Suppressor macrophage treated with lipopolysaccharide for 1 hour (primary cell): ENCODE measurements at places on chromosomes 5 and 9.

GRCh38 chr5:134517553-134517952 lies 7.9 kb upstream of the JADE2 start:
- no peak for DNase-seq

DNA sequence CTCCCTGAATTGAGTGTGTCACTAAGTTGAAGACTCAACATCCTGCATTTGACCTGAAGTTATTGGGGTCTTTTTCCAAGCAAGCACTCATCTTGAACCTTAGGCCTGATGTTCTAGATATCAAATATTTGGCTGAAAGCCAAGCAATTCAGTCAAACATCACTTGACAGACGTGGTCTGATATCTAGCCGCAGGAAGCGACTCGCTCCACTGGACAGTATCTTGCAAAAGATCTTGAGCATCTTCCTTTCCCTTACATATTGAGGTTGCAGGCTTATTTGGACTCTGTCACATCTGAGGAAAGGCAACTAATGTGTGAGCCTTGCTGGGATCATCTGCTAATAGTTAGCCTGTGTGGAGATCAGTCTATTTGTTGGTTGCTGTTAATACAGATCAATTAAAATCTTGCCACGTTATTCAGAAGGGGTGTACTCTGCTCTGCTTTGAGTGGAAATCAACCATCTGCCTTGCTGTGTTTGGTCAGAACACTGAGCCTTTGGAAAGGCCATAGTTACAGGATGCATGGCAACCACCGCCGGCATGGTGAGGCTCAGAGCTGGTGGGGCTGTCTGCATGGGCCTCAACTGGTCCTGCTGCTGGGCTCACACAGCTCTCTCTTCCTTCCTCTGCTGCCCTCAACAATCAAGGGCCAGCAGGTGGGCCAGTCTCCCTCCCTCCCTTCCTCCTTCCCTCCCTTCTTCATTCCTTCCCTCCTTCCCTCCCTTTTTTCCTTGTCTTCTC lies 166.9 kb upstream of the KLF9 start:
- DNase-seq = no peak

DNA sequence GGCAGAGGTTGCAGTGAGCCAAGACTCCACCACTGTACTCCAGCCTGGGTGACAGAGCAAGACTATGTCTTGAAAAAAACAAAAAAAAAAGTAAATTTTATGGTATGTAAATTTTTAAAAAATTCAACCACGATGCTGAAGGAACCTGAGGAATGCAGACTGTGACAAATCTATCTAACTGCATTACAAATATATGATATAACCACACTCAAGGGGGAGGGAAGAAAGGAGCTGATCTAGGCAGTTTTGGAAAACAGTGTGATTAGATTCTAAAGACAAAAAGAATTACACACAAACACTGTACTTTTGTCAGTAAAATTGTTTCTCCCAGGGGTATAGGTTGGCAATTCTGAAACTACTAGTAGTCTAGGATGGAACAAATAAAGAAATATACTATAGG lies 17.0 kb downstream of the LARS1 start:
- no peak for DNase-seq

GRCh38 chr5:173015192-173015591 lies 31.6 kb downstream of the ATP6V0E1 start:
- DNase-seq = no peak

DNA sequence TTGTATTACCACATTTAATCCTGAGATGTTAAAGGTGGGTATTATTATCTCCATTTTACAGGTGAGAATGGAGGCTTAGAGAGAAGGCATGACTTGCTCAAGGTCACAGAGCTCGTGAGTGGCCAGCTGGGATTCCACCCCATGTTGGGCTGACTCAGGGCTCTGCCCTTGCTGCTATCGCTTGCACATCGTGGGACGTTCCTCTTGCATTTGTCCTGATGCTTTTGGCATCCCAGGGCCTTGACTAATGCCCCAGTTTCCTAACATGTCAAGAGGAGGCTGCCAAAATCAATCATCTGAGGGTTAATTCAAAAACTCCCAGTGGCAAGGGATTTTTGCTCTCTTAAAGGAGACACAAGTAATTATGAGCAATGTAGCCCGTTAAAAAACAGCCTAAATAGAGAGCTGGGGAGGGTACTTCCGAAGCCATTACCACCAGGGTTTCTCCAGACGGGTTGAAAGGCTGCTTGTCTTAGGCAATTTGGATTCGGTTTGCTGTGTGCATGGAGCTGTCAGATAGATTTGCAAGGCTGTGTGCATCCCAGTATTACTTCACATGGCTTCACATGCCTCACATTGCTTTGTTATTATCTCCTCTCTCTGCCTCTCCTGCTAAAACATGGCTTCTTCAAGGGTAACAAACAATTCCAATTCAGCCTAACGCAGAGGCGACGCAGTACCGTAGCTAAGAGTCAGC lies 347.4 kb downstream of the DRD1 start:
- DNase-seq = no peak

- peak; percentile 15 for DNase-seq
Observed at GRCh38 chr5:151448038-151448985, 909 bp downstream of the SLC36A1 start.

DNA sequence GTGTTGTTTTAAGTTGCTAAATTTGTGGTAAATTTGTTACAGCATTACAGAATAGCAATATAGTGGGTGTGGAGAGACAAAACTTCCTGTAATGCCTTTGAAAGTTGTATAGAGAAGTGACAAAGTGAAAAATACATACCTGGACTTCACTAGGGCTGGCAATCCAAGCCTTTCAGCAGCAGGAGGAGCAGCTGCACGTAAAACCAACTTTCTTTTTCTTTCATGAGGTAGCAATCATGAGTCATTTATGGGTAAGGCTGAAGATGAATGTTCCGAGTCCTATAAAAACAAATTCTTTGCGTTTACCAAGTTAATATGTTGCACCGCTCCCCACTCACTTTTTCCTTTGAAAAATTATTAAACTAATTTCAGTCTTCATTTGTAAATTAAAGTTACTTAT lies 1138.2 kb downstream of the TAF11L14 start:
- DNase-seq = no peak

DNA sequence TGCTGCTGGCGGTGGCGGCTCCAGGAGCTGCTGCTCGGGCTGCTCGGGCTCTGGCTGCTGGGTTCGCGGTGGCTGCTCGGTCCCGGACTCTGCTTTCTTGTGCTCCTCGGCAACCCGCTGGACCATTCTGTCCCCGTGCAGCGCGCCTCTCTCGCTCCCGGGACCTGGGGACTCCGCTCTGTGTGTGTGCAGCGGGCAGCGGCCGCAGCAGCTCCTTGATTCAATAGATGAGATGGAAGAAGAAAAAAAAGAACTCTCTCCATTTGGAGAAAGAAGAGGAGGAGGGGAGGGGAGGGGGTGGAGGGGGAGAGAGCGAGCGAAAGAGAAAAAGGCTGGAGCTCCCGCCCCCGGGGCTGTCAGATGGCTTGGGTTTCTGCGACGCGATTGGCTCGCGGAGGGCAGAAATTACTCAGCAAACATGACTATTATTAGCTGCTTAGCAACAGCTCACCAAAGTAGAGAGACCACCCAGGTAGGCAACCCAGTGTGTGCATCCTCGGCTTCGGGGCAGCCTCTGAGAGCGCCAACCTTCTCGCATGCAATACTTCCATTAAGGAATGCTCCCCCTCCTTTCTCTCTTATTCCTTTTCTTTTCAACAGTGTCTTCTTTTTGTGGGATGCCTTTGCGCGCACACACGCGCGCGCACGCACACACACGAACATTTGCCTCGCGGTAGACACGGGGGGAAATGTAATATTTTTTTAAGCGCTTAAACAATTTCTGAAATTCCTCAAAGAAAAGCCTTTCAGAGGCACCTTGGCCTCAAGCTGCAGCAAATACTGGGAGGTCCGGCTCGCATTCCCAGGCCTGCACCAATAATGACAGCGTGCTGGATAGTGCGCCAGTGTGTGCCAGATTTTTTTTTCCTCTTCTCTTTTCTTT lies 7.6 kb downstream of the PTCH1 start:
- DNase-seq = peak; percentile 57

DNA sequence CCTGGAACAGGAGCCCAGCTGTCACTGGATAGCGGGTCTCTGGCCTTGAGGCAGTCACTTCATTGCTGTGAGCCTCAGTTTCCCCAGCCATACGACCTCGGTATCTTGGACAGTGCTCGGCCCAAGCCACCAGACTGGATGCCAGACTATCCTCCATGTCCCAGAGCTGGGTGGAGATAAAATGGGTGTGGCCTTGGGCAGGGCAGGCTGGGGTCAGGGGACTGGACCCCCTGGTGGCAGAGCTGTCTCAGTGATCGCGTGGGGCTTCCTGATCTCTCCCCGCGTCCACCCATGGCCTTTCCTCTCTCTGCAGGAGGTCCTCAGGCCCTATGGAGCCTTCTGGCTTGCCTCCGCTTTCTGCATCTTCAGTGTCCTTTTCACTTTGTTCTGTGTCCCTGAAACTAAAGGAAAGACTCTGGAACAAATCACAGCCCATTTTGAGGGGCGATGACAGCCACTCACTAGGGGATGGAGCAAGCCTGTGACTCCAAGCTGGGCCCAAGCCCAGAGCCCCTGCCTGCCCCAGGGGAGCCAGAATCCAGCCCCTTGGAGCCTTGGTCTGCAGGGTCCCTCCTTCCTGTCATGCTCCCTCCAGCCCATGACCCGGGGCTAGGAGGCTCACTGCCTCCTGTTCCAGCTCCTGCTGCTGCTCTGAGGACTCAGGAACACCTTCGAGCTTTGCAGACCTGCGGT lies 10.0 kb downstream of the SLC2A8 start:
- DNase-seq = no peak

DNA sequence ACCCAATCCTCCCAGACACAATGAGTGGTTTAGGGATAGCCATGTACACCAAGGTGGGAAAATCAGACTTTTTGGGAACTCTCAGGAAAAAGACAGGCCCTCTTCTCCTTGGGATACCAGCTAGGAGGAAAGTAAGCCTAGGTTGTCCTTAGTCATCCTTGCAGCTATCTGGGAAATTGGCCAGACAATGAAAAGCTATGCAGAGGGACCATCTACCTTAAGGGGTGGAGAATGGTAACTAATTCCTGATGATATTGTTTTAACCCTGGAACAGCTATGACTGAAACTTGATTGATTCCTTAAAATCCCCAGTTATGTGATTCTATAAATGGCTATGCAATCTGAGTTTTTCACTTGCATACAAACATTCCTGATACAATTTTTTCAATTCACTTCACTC lies 88.9 kb upstream of the BNC2 start:
- no peak for DNase-seq

GRCh38 chr9:97487861-97488260 lies 13.6 kb upstream of the TMOD1 start:
- no peak for DNase-seq

DNA sequence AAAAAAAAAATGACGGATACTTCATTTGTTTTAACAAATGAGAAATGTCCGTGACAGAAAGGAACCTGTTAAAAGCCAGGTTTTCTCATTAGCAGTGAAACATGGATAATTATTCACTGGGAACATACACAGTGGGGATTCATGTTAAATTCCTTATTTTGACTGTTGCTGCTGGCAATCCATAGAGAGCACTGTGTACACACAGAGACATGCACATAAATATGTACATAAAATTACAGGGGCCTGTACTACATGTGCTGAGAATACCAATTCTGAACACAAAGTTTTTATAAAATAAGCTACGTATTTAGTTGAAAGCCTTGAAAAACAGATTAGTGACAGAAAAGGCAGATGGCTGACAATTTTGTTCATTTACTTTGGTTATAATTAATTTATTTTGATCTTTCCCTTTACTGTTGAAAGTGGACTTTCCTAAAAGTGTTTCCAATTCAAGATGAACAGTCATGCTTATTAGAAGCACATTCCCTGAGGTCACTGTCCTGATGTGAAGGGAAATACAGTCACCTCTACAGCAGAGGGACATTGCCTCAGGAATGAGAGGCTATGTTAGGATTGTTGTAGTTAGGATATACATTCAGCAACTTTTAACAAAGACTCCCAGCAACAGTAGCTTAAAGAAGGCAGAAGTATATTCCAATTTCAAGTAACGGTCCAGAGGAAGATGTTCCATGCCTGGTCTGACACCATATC lies 166.7 kb downstream of the SAXO1 start:
- DNase-seq = no peak

GRCh38 chr5:2847608-2848007 lies 96.1 kb upstream of the IRX2 start:
- DNase-seq = no peak

DNA sequence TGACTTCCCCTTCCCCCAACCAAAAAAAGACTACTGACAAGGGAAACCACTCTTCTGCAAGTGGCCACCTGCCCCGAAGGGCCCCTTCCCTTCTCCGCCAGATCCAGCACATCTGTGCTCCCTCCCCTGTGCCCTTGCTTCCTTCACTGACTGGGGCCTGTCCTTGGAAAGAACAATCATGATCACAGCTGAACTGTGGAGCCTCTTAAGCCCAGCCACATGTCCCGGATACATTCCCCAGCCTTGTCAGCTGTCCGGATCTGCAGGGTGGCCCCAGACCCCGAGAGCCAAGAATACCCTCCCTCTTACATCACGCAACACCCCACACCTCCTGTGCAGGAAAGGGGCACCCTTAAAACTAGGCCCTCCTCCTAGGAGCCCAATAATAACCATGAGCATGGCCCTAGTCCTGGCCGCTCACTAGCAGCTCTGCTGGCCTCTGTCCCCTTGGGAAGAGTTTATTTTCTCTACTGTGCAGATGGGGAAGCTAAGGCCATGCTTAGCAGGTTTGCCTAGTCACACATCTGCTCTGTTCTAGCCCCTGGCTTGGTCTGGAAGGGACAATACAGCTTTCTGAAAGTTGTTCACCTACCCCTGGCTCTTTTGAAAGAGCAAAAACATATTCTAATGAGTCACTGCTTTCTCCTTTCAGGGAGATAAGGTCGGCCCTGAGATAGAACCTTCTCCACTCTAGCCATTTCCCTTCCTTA lies 3.8 kb downstream of the SPRY4 start:
- peak; percentile 8 for DNase-seq

GRCh38 chr5:41413074-41413473 lies 97.3 kb downstream of the PLCXD3 start:
- no peak for DNase-seq

DNA sequence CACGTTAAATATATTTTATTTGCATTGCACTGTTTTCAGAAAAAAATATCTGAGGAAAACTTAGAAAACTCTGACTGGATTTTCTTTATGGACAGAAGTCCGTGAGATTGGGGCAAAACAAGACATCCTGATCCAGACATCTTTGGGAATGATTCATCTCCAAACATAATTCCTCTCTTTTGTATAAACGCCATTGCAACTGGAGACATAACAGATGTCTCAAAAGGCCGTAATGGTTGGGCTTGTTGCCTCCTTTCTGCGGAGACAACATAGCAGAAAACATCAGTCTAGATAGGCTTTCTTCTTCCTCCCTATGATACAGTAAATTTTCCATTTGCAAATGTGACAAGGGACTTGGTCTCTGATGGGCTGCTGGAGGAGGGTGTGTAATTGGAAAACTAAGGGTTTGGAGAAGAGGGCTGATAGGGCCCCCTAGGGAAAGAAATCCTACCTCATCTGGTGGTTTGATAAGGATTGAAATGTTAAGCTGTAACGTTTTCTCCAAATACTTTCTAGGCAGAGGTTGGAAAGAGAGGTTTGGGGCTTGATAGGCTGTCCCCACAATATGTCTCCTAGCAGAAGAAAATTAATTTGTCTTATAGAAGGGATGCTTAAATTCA lies 631.5 kb upstream of the ST8SIA4 start:
- no peak for DNase-seq
